ENCODE measurements at places on chromosomes 11 and 22. TPM values are rescaled to one million over a fixed set of nuclear protein-coding genes. Genes with fewer than 3 reads are reported as not detected.

The SEC14L6 gene
- polyA plus RNA-seq = not detected

DNA sequence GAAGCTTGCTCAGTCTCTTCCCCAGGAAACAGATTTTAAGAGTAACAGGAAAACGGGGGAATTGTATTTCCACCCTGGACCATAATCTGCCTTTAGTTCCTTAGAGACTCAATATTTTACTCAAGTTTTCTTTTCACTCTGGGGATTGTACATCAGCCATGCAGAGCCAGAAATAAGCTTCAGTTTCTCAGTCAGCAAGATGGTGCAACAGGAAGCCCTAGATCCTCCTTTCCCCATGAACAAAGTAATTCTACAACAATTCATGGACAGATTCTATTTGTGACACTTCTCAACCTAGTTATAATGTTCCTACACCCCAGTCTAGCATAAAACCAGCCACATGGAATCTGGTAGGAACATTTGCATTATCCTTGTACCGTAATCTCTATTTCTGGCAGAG, 24.7 kb downstream of the OR8B2 start:
- DNase-seq = no peak

The MEI1 gene
- polyA plus RNA-seq = 48.9 TPM

- DNase-seq = no peak
Measured at GRCh38 chr11:61950035-61950547, at the start of gene BEST1. Gene BEST1 (plus strand): TSS chr11:61950351. CDS start chr11:61951807, 1,456 bp downstream.

DNA sequence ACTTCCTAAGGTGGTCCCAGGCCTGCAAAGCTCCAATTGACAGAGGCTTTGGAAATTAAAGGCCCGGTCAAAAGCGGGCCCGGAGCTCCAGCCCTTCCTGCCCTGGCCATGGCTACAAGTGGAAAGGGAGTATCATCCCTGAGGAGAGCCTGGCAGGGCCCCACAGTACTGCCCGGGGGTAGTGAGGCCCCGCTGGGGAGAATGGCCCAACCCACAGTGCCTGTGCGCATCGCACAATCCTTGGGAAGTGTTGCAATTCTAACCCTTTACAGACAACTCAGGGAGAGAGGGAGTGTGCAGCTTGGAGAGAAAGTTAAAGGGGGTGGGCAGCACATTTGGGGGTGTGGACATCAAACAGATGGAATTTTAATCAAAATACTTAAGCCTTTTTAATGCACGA, 3.6 kb downstream of the CACNG2 start:
- no peak for DNase-seq

The UVRAG gene
- polyA plus RNA-seq = 37.9 TPM

- DNase-seq = no peak
Measured at GRCh38 chr11:12832480-12833224, 158.4 kb downstream of the TEAD1 start.

DNA sequence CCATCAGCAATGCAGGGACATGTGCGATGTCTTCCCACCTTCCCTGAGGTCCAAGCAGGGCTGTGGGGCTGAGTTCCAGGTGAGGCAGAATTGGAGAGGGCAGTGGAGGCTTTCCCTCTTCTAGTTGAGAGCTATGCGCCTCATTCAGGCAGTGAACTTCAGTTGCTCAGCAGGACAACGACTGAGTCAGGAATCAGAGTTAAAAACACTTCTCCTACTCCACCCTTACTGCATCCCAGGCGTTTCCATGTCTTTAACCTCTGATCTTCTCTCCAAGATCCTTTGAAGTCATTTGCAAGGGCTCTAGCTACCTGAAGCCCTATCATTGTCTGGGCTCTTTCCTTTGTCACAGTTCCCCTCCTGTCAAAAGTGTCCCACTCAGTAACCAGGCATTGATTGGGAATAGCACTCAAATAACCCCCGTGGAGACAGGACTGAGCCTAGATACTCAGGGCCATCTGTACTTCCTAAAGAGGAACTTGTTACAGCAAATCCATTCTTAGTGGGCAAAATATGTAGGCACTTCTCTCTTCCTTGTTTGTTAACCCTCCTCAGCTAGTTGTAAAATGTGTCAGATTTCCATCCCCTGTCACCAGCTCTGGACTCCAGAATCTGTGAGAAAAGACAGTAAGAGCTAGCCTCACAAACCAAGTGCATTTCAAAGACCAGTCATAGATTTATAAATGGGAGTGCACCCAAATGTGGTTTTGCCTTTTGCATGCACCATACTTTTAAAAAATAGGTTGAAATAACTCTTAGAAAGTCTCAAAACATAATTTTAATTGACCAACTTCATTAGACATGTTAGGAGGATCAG, 72.5 kb upstream of the MYO18B start:
- no peak for DNase-seq

GRCh38 chr22:20578707-20579106, 71.3 kb downstream of the MED15 start:
- no peak for DNase-seq

The RABL2B gene
- polyA plus RNA-seq = 15.0 TPM

- no peak for DNase-seq
Measured at GRCh38 chr22:27045103-27045947, 387.9 kb downstream of the MIAT start.

The SHISAL1 gene
- polyA plus RNA-seq = not detected

DNA sequence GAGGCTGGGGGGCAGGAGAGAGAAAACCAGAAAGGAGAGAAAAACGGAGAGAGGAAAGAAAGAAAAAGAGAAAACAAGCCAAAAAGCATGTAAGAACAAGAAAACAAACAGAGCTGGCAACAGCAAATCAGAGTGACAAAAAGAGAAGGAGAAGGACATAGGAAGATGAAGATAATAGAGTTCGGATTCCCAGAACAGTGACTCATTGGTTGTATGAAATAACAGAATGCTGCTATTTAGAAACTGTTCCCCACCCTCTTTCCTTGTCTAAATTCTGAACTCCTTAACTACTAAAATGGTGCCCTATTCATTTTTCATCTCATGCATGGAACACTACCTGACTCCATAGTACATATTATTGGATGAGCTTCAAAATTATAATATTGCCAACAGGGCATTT, 317.4 kb downstream of the C11orf87 start:
- no peak for DNase-seq

The GAL3ST3 gene
- polyA plus RNA-seq = not detected

DNA sequence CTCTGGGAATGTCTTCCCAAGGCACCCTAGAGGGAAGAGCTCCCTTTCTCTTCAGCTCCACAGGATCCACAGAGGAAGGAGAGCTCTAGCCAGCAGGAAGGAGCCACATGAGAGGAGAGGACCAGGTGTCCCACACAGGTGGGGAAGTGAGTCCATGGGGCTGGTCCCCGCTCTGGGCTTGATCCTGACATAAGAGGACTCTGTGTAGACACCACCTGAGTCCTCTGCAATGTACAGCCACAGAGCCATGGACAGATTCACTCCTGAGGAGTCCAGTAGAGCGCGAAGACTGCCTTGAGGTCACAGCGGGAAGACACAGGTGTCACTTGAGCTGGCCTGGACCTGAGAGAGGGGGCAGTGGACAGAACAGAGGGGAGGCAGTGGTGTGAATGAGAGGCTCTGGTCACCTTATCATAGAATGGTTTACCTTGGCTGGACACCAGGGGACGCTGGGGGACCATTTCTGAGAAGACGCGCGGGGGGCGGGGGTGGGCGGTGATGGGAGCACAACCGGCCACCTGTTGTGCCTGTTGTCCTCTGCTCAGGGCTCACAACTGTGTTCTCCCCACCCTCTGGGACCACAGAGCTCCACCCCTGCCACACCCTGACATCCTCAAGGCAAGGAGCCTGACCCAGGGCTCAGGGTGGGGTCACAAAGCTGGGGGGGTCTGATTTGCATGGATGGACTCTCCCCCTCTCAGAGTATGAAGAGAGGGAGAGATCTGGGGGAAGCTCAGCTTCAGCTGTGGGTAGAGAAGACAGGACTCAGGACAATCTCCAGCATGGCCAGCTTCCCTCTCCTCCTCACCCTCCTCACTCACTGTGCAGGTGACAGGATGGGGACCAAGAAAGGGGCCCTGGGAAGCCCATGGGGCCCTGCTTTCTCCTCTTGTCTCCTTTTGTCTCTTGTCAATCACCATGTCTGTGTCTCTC, 128.2 kb downstream of the ZNF280B start:
- no peak for DNase-seq

DNA sequence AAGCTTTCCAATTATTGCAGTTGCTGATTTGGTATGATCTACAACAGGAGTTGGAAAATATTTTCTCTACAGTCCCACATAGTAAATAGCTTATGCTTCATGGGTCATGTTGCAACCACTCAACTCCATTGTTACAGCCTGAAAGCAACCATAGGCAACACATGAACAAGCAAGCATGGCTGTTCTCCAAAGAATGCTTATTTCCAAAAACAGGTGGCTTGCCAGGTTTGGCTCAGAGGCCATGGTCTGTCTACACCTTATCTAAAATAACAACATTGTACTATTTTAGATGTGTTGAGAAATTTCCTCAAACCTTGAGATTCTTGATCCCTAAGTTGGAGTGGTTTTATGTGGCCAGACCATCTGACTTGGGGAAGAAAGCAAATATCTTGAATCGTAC, 153.9 kb upstream of the MPPED2 start:
- no peak for DNase-seq

The TYR gene
- polyA plus RNA-seq = not detected

GRCh38 chr22:23837496-23837859, 1.3 kb downstream of the DERL3 start:
- DNase-seq = no peak

The MYOD1 gene
- polyA plus RNA-seq = not detected

DNA sequence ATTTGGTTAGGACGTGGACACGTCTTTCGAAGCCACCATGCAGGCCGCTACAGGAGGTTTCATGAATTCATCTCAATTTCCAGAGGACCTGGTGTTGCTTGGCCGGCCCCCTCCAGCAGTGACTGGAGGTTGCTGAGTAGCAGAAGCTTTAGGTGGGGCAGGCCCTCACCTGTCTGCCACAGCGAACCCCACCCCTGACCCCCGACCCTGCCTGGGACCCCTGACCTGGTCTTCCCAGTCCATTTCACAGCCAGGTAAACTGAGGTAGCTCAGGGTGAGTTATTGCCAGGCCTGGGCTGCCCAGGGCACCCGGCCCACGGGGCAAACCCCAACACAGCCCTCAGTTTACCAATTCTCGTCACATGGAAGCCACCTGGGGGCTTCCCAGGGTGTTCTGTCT, 39.1 kb upstream of the SMIM38 start:
- DNase-seq = no peak

The TMEM121B gene
- polyA plus RNA-seq = not detected

DNA sequence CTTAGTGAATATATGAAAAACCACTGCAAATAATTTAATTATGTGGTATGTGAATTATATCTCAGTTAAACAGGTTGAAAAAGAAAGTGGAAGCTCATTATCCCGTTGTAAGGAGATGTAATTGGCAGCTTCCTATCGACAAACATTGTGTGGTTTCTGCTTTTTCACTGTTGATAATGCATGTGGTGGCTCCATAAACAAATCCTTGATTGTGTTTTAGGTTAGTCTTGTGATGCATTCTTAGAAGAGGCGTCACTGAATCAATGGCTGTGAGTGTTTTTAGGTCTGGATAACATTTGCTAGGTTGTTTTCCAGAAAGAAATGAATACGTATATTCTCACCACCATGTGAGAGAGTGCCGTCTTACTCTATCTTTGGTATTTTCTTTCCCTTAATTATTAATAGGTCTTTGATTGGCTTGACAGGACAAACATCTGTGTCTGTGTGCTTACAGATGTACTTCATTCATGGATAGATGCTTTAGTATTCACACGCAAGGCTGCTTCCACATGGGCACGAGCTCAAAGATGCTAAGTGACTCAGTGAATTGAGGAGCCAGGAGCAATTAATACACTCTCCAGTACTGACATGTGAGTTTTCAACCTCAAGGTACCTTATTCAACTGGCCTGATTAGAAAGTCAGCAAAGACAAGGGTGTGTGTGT, 166.7 kb downstream of the TBC1D22A start:
- DNase-seq = no peak

DNA sequence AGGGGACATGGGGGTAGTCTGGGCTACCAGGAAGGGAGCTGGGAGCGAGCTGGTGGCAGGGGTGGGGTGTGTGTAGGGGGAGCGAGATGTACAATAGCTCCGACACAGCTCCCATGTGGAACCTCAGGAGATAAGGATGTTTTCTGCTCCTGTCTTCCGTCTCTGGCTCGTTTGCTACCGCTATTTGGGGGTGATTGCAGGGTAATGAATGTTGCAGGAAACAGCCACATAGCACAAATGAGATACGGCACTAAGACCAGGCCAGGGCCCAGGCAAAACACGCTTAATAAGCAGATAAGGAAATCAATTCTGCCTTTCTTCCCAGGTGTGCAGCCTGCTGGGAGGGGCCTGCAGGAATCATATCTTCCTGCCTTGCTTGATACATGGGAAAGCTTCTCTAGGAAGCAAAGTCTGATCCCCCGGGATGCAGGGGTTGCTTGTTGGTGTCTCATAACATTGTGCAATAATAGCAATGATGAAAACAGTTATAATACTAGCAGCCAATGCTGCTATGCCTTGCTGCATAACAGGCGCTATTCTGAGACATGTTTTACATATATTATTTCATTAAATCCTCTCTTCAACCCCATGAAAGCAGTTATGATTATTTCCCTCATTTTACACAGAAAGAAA, 158.7 kb downstream of the ST3GAL4 start:
- DNase-seq = no peak

- DNase-seq = no peak
Measured at GRCh38 chr11:23138761-23139160, 278.5 kb upstream of the CCDC179 start.

The HBB gene
- not detected for polyA plus RNA-seq

DNA sequence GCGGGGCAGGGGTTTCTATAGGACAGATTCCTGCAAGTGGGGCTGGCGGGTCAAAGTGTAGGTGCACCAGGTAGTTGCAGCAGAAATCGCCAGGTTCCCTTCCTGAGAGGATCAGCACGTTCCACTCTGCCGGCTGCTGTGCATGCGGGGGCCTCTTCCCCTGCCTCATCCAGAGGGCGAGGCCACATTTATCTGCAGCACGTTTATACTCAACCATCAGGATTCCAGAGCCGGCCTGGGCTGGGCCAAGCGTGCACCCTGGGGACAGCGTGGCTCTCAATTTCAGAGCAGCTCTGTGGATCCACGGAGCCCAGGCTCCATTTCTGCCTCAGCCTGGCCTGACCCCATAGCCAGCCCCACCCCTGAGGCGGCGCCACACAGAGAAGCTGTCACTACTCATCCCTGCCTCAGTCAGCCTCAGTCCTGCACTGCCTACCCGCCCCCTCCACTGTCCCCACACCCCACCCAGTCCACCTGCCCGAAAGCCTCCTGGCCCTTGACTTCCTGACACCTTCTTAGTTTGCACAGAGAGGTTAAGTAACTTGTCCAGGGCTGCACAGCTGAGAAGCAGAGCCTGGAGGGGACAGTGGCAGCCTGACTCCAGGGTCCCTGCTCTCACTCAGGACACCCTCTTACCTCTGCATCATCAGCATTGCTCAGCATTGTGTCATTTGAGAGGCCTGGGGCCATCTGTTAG, 45.9 kb upstream of the RTL6 start:
- no peak for DNase-seq
